Fibroblast of villous mesenchyme (primary cell): ENCODE measurements at places on chromosomes 6 and 20. TPM values are rescaled to one million over a fixed set of nuclear protein-coding genes. Genes with fewer than 3 reads are reported as not detected.

DNA sequence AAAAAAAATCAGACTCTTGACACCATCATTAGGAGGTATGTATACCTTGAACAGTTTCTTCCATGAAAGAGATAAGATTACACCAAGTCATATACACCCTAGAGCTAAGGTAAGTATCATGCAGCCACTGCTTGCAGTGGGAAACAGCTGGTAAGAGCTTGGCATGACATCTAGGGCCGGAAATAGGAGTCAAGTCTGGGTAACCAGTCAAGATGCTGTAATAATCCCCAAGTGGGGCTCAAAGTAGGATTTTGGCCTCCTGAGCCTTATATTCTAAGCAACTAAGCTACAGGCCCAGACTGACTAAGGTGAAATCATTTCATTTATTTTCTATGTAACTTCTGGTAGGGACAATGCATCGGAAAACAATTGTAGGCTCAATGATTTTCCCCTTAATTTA is 23.9 kb downstream of the TRERF1 start:
- no peak for DNase-seq

GRCh38 chr20:25223179-25223661 is 24.7 kb upstream of the PYGB start:
- peak; percentile 94 for DNase-seq

- DNase-seq, result no peak
These were observed 28.8 kb downstream of the CPXM1 start for GRCh38 chr20:2771631-2772080.

Gene GJA10
- total RNA-seq, result not detected in 2 replicates

Gene SLC39A7
- 142 and 143 TPM in 2 replicates for total RNA-seq

Gene SRC
- 20.3 and 20.6 TPM in 2 replicates for total RNA-seq
